Stomach (tissue), 19 donors: ENCODE measurements at places on chromosomes 7 and 10. TPM values are rescaled to one million over a fixed set of nuclear protein-coding genes. Genes with fewer than 3 reads are reported as not detected.
A peak's percentile ranks its signal among the peaks of the same experiment; 100 is the strongest.

PTF1A gene
- 1.3 TPM for total RNA-seq

CEP55 gene
- total RNA-seq = 1.3 TPM

TMEM229A gene
- 0.29 TPM for total RNA-seq

PON3 gene
- 1.2 TPM for total RNA-seq

- peaks cover 8% of the 10 kb centered on the region for H3K4me1 ChIP-seq
- DNase-seq = no peak
- no peak overlapping the region for H3K27ac ChIP-seq
- H3K27me3 ChIP-seq = no peaks in the 10 kb centered on the region
- H3K4me3 ChIP-seq = no peak overlapping the region
Measured at GRCh38 chr7:139901056-139901795, 72.2 kb downstream of the TBXAS1 start.

- no peak overlapping the region for H3K27ac ChIP-seq
- H3K4me1 ChIP-seq = no peaks in the 10 kb centered on the region
- H3K4me3 ChIP-seq = no peak overlapping the region
- no peaks in the 10 kb centered on the region for H3K36me3 ChIP-seq
Measured at GRCh38 chr10:3323865-3324498, 151.4 kb upstream of the PITRM1 start.

GRCh38 chr10:98446661-98447221, at the start of gene HPS1:
HPS1 (minus strand) TSS chr10:98446935; CDS start chr10:98443240, 3,695 bp downstream.
- DNase-seq = peak; percentile 82
- H3K4me1 ChIP-seq = peaks cover 37% of the 10 kb centered on the region
- peak within 1 kb of the TSS; percentile 93 for H3K4me3 ChIP-seq
- H3K27me3 ChIP-seq = no peaks in the 10 kb centered on the region
- peaks cover 37% of the 10 kb centered on the region for H3K36me3 ChIP-seq
- H3K27ac ChIP-seq = peak within 1 kb of the TSS; percentile 99
